ENCODE measurements at places on chromosomes 11 and 22.

GRCh38 chr11:69521457-69521856 is 40.0 kb downstream of the LINC01488 start:
- DNase-seq = no peak

GRCh38 chr22:29702000-29702930 is 17.5 kb upstream of the CABP7 start:
- no peak for DNase-seq

- DNase-seq = no peak
These were observed at the start of gene KRTAP5-4 for GRCh38 chr11:1622086-1622485. Gene KRTAP5-4 (minus strand): TSS chr11:1622138. CDS start chr11:1622093, 45 bp downstream.

- no peak for DNase-seq
These were observed 19.0 kb downstream of the CD5 start for GRCh38 chr11:61121192-61121831.

GRCh38 chr11:125111001-125111342 is 454 bp downstream of the TMEM218 start:
- no peak for DNase-seq

GRCh38 chr11:126352163-126352562 is 3.3 kb upstream of the ST3GAL4 start:
- DNase-seq = no peak

GRCh38 chr11:103696123-103696522 is 340.3 kb upstream of the DDI1 start:
- DNase-seq = no peak

- DNase-seq = no peak
These were observed 10.6 kb downstream of the MSANTD4 start for GRCh38 chr11:106011481-106011880.

DNA sequence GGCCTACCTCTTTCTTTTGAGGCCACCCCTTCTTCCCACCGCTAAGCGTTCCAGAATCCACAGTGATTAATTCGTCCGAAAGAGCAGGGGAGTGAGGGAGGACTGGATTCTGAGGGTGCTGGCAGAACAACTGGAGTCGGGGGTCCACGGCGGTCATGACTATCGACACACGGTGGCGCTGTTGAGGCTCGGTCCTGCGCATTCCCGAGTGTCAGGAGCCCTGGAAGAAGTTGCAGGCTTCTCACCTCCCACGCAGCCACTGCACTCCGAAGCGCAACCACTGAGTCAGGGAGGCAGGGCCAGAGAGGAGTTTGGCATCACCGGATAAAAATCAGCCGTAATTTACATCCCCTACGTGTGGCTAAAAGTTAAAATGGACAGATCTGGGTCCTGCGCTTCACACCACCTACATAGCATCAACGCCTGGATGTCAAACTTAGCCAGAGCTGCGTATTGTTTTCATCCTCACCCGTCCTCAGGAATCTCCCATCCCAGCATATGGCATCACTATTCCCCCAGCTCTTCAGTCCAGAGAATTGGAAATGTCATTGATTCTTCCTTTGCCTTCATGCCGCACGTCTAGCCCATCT is 10.7 kb upstream of the CTSF start:
- peak; percentile 69 for DNase-seq

DNA sequence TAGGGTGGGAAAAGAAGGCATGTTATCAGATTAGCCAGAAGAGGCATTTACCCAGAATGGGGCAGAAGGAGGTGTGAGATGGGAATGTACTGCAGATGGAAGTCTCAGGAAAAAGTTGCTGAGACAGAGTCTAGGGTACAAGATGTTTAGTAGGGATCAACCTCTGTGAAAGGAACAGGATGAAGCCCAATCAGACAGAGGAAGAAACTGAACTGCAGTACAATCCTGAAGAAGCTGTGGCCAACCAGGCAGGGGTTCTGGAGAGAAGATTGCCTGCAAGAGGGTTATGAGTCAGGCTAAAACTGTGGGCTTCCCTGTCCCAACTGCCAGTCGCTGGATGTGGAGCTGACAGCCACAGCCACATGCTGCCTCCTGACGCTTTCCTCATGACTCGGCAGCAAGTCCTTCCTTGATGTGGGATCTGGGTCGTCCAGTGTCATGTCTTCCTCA is 64.0 kb downstream of the CWC15 start:
- no peak for DNase-seq

DNA sequence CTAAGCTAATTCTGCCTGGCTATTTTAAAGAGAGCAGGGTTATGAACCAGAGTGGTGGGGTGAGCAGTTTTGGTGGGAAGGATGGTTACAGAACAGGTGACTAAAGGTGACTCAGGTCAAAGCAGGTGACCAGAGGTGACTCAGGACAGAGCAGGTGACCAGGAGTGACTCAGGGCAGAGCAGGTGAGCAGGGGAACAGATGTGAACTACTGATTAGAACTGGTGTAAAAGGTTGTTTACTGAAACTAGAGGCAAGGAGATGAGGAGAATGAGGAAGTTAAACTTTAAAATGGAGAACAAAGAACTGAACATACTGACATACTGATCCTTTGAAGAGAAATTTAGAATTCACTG is 15.4 kb upstream of the HYLS1 start:
- no peak for DNase-seq

GRCh38 chr11:104916442-104916841 is 18.2 kb upstream of the CASP12 start:
- DNase-seq = no peak

DNA sequence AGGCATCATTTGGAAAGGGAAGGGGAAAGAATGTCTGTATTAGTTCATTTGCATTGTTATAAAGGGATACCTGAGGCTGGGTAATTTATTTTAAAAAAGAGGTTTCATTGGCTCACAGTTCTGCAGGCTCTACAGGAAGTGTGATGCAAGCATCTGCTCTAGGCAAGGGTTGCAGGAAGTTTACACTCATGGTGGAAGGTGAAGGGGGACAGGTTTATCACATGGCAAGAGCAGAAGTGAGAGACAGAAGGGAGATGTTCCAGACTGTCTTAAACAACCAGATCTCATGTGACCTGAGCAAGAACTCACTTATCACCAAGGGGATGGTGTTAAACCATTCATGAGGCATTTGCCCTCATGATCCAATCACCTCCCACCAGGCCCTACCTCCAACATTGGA is 90.6 kb downstream of the CCDC83 start:
- DNase-seq = no peak

DNA sequence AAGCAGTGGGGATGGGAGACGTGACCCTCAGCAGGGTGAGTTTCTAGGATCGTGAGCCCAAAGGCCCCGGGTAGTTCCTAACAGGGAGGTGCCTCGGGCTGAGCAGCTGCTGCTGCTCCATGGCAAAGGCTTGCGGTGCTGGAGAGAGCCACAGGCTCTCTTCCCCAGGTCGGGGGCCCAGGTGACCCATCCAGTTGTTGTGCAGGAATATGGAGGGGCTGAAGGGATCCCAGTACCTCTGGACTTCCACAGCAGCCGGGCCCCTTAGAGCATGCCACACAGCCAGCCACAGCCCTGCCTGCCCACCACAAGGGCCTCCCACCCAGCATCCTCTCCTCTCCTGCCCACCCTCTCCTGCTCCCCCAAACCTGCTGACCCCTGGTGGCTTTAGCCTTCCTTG is 49.3 kb downstream of the BUD13 start:
- no peak for DNase-seq

GRCh38 chr11:132200353-132200936 is 830.0 kb downstream of the NTM start:
- no peak for DNase-seq

DNA sequence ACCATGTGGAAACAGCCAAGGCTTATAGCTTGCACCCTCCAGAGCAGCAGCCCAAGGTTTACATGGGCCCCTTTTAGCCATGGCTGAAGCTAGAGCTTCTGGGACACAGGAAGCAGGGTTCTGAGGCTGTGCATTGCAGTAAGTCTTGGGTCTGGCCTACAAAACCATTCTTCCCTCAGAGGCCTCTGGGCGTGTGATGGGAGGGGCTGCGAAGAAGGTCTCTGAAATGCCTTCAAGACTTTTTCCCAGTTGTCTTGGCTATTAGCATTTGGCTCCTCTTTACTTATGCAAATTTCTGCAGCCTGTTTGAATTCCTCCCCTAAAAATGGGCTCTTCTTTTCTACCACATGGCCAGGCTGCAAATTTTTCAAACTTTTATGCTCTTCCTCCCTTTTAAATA is 109.5 kb downstream of the BBOX1 start:
- DNase-seq = no peak

DNA sequence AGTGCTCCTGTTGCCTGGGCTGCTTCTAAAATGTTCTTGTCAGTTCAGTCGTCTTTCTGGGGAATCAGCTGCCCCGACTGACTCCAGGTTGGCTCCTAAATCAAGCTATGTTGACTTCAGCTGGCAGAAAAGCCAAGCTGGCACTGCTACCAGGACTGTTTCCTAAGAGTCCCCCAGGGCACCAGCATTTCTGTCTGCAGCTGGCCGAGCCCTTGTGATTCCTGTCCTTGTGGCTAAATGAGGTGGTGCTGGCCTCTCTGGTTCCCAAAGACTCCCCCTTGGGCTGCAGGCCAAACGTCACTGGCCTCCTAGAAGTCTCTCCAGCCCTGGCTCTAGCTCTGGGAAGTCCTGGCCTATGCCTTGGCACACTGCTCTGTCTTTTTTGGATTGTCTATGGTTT is 31.1 kb downstream of the GRAMD1B start:
- DNase-seq = no peak

GRCh38 chr11:117985953-117986887 is at the start of gene IL10RA:
Gene IL10RA (plus strand): TSS chr11:117986394. CDS start chr11:117986468, 74 bp downstream.
- peak; percentile 88 for DNase-seq

- no peak for DNase-seq
These were observed 15.0 kb upstream of the CYP2R1 start for GRCh38 chr11:14906993-14907392.

- DNase-seq = no peak
These were observed 15.6 kb downstream of the SYNGR1 start for GRCh38 chr22:39365492-39365780.

GRCh38 chr11:78313181-78313795 is 104.3 kb downstream of the GAB2 start:
- DNase-seq = no peak

DNA sequence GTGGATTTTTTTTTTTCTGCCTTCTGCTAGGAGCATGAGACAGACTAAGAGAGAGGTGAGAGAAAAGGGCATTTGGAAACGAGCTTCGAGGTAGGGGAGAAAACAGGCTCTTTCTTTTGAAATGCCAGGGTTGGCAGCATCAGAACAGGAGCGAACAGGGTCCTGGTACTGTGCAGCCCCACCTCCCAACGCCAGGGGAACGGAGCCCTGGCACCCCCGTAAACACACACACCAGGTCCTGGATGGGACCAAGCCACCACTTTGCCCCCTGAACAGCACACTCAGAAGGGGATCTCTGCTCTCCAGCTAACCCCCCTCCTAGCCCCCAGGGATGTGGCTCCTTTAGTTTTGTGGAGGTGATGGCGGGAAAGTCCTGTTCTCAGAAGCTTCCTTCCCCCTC is 127.1 kb downstream of the CTTN start:
- DNase-seq = no peak

- no peak for DNase-seq
These were observed 47.2 kb downstream of the CCDC15 start for GRCh38 chr11:125001079-125001778.

GRCh38 chr11:3230636-3231549 is 1.3 kb downstream of the MRGPRE start:
- DNase-seq = no peak

- no peak for DNase-seq
These were observed 121.5 kb downstream of the MAML2 start for GRCh38 chr11:96221244-96222070.

- DNase-seq = no peak
These were observed 7.3 kb downstream of the PACSIN2 start for GRCh38 chr22:43007519-43008102.

GRCh38 chr22:19466848-19467752 is 11.9 kb downstream of the UFD1 start:
- no peak for DNase-seq

DNA sequence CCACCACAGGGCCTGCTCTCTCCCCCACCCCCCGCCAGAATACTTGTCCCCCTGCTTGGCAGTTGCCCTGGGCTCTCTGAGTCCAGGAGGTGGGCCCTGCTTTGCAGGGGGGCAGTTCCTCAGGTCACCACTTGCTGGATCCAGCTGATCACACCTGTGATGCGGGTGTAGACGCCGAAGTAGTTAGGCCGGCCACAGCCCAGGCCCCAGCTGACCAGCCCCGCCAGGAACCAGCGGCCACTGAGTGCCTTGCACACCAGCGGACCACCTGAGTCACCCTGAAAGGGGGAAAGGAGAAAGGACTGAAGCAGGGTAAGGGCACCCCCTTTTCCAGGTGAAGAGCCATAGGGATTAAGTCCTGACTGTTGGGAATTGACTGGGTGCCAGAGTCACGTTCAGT is 14.4 kb downstream of the KCTD17 start:
- no peak for DNase-seq

GRCh38 chr11:21987261-21987660 is 205.6 kb upstream of the ANO5 start:
- no peak for DNase-seq

DNA sequence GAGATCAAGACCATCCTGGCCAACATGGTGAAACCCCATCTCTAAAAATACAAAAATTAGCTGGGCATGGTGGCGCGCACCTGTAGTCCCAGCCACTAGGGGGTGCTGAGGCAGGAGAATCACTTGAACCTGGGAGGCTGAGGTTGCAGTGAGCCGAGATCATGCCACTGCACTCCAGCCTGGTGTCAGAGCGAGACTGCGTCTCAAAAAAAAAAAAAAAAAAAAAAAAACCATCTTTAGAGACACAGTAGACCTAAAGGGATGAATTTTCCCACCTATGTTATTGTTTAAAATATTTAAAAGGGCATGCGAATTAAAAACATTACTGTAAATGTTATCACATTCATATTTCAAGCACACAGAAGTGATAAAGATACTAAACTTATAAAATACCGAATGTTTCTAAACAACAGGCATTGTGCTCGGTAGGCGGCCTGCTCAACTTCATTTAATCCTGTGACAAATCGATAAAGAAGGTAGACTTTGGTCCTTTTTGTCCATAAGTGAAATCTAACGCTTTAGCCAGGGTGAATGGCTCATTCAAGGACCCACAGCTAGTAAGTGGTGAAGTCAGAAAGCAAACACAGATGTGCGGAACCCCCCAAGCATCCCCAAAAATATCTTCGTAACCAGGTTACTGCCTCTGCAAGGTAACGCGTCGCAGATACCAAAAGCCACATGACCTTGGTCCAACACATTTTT is 16.1 kb downstream of the NCAPD3 start:
- DNase-seq = peak; percentile 50

DNA sequence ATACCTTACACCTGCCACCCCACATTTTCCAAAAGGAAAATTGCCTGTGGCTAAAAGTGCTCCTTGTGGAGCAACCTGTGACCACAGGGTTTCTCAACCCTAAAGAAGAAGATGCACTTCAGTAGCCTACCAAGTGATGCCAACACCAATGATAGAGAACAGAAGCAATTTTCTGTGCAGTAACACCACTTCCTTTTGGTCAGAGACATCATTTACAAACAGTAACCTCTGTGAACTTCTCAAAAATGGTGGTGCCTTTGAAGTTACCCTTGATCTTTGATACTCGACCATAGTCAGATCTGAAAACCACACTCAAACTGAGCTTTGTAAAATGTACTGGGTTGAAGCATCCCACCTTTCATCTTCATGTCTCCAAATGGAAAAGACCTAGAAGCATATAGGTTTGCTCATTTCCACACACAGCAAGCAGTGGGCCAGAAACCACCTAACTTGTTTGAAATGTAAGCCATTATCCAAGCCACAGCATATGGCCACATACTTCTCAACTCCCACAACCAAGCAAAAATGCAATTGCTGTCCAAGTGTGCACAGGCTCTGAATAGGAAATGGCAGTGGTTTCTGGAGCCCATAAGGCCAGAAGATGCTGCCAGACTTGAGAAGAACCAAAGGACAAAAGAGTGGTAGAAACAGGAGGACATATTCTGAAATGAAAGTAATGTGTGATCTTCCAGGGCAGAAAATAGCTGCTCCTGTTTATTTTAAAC is 24.3 kb downstream of the MPPED2 start:
- DNase-seq = no peak

- no peak for DNase-seq
These were observed 3.4 kb upstream of the MOGAT2 start for GRCh38 chr11:75714211-75714610.

All from CD4-positive, alpha-beta T cell treated with Interferon gamma for 1 hour (primary cell).